Stomach (tissue), 19 donors: ENCODE measurements at places on chromosomes 4 and X. TPM values are rescaled to one million over a fixed set of nuclear protein-coding genes. Genes with fewer than 3 reads are reported as not detected.

Gene XAGE2
- polyA plus RNA-seq: not detected

Gene SGCB
- polyA plus RNA-seq: 9.2 TPM

Gene GAGE2A
- polyA plus RNA-seq: not detected

Gene ASB12
- 0.20 TPM for polyA plus RNA-seq

Gene VCX2
- not detected for polyA plus RNA-seq

Gene JCHAIN
- 49.4 TPM for polyA plus RNA-seq

Gene TRIM61
- polyA plus RNA-seq: 0.50 TPM

Gene SULT1B1
- polyA plus RNA-seq: 12.5 TPM

Gene POLR2B
- 24.8 TPM for polyA plus RNA-seq

Gene LPAR4
- polyA plus RNA-seq: 0.08 TPM

Gene PABPC1L2A
- not detected for polyA plus RNA-seq

Gene SYP
- 0.92 TPM for polyA plus RNA-seq

Gene ARHGAP36
- not detected for polyA plus RNA-seq

Gene NXF2B
- not detected for polyA plus RNA-seq

Gene SATL1
- polyA plus RNA-seq: not detected

Gene CT45A10
- not detected for polyA plus RNA-seq

Gene IL2
- not detected for polyA plus RNA-seq

Gene C4orf17
- not detected for polyA plus RNA-seq

Gene HEPH
- 3.2 TPM for polyA plus RNA-seq

Gene RS1
- polyA plus RNA-seq: not detected

Gene TAF7L
- not detected for polyA plus RNA-seq

Gene NPNT
- 25.7 TPM for polyA plus RNA-seq

Gene LAS1L
- 18.0 TPM for polyA plus RNA-seq

Gene FRMPD4
- polyA plus RNA-seq: 0.03 TPM

Gene HSFX4
- not detected for polyA plus RNA-seq

Gene FAM156B
- 6.0 TPM for polyA plus RNA-seq

Gene CXCL10
- polyA plus RNA-seq: 4.1 TPM

Gene F8
- polyA plus RNA-seq: 3.8 TPM

Gene SHISA3
- 1.5 TPM for polyA plus RNA-seq

Gene ENPP6
- polyA plus RNA-seq: 0.25 TPM

Gene SRPK3
- polyA plus RNA-seq: 1.7 TPM

Gene CCSER1
- polyA plus RNA-seq: 1.00 TPM

Gene APELA
- not detected for polyA plus RNA-seq

Gene FAM47A
- not detected for polyA plus RNA-seq
